ENCODE measurements at places on chromosomes 2 and 18. TPM values are rescaled to one million over a fixed set of nuclear protein-coding genes. Genes with fewer than 3 reads are reported as not detected.

The ID2 gene
- total RNA-seq: 133 TPM

The SIX2 gene
- 15.2 TPM for total RNA-seq

The CD8B2 gene
- total RNA-seq: not detected

The RAB6C gene
- total RNA-seq: not detected

The ZNF532 gene
- 31.8 TPM for total RNA-seq

The DSG4 gene
- under 0.01 TPM for total RNA-seq

The MAPK4 gene
- total RNA-seq: under 0.01 TPM

The REEP1 gene
- 0.51 TPM for total RNA-seq

The CHRND gene
- total RNA-seq: not detected

The KLHL14 gene
- total RNA-seq: 3.3 TPM

The CXCR1 gene
- not detected for total RNA-seq

The NXPH2 gene
- 0.25 TPM for total RNA-seq

The TAF1B gene
- 8.8 TPM for total RNA-seq

The FER1L5 gene
- not detected for total RNA-seq

The SLC30A3 gene
- total RNA-seq: under 0.01 TPM

The DHRS9 gene
- not detected for total RNA-seq

The VWC2L gene
- not detected for total RNA-seq

The EDAR gene
- total RNA-seq: 0.51 TPM

The NTSR2 gene
- not detected for total RNA-seq

The DGUOK gene
- total RNA-seq: 73.3 TPM

The AQP12A gene
- total RNA-seq: not detected

The ALPG gene
- total RNA-seq: not detected

The NAT8 gene
- total RNA-seq: not detected

The SLC23A3 gene
- total RNA-seq: under 0.01 TPM

The KLF7 gene
- total RNA-seq: 26.6 TPM

The RNMT gene
- 11.1 TPM for total RNA-seq

The PDE1A gene
- 2.7 TPM for total RNA-seq

The NIFK gene
- 21.5 TPM for total RNA-seq

The SPC25 gene
- 12.7 TPM for total RNA-seq

The UGT1A6 gene
- total RNA-seq: 0.65 TPM

Data from mesangial cell (primary cell).